Transverse colon (tissue), 4 donors: ENCODE measurements at places on chromosomes 6 and 20. TPM values are rescaled to one million over a fixed set of nuclear protein-coding genes. Genes with fewer than 3 reads are reported as not detected.
A peak's percentile ranks its signal among the peaks of the same experiment; 100 is the strongest.

DNA sequence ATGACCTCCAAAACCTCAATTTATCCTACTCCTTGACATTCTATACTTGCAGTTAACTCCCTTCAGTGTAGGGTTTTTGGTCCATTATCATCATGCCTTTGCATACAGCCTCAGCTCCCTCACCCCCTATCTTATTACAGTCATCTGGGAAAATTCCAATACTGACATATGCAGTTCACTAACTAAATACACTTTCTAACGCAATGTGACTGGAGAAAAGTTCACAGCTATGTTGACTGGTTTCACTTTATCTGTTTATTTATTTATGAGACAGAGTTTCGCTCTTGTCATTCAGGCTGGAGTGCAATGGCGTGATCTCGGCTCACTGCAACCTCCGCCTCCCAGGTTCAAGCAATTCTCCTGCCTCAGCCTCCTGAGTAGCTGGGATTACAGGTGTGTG lies 64.9 kb downstream of the CRYBG1 start:
- no peak overlapping the region for H3K4me3 ChIP-seq
- no peaks in the 10 kb centered on the region for H3K4me1 ChIP-seq
- no peak overlapping the region for H3K27ac ChIP-seq
- DNase-seq = no peak

DNA sequence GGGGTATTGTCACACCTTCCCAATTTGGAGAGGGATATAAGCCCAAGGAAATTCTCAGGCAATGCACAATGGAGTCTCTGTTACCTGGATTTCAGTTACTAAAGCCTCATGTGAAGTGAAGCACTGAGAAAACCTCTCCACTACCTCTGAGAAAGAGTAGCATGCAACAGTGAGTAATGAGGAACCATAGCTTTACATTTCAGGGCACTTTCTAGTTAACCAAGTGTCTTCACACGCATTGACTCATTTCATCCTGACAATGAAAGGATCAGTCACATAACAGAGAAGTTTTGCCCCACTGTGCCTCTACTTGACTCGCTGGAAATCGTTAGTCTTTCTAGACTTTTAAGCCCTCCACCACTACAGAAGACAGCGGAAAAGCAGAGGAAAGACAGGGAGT lies 86.2 kb upstream of the ARID1B start:
- peaks cover 12% of the 10 kb centered on the region for H3K4me1 ChIP-seq
- H3K36me3 ChIP-seq = no peaks in the 10 kb centered on the region
- no peak overlapping the region for H3K27ac ChIP-seq
- no peak overlapping the region for H3K4me3 ChIP-seq
- H3K27me3 ChIP-seq = no peaks in the 10 kb centered on the region
- no peak for DNase-seq

DNA sequence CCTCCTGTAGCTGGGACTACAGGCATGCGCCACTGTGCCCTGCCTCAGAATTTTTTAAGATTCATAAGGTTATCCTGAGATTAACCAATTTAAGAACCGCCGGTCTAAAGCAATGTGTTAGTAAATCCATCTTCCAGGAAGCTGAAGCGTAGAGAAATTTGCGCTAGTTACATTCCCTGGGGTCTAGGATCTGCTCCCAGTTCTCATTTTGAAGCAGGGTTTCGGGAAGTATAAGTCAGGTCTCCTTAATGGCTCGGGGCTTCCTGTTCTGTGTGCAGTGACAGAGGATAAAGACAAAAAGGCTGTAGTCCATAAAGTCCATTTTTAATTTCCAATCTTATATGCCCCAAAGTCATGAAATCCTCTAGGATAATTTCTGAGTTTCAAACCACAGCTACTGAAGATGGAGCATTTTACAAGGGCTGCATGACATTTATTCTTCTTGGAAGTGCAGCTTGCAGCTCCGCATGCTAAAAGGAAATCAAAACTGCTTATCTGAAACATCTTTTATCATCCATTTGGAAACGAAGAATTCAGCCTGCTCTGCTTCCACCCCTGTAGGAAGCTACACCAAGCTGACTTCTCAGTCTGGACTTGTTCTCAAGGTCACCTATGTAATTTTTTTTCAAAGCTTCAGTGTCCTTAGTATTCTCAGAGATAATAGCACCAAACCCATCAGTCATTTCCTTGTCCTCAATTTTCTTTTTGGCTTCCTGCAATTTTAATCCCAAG lies 326.1 kb downstream of the PRL start:
- no peaks in the 10 kb centered on the region for H3K4me1 ChIP-seq
- no peak for DNase-seq
- H3K27me3 ChIP-seq = no peaks in the 10 kb centered on the region
- H3K27ac ChIP-seq = no peak overlapping the region

- H3K4me1 ChIP-seq = peaks cover 4% of the 10 kb centered on the region
- DNase-seq = no peak
- H3K36me3 ChIP-seq = no peaks in the 10 kb centered on the region
- no peaks in the 10 kb centered on the region for H3K27me3 ChIP-seq
- no peak overlapping the region for H3K27ac ChIP-seq
Observed at GRCh38 chr6:154429711-154430110, 73.1 kb upstream of the IPCEF1 start.

- no peak overlapping the region for H3K4me3 ChIP-seq
- no peaks in the 10 kb centered on the region for H3K4me1 ChIP-seq
- no peak for DNase-seq
- no peaks in the 10 kb centered on the region for H3K27me3 ChIP-seq
Observed at GRCh38 chr6:8888468-8888867, 453.1 kb upstream of the SLC35B3 start.

DNA sequence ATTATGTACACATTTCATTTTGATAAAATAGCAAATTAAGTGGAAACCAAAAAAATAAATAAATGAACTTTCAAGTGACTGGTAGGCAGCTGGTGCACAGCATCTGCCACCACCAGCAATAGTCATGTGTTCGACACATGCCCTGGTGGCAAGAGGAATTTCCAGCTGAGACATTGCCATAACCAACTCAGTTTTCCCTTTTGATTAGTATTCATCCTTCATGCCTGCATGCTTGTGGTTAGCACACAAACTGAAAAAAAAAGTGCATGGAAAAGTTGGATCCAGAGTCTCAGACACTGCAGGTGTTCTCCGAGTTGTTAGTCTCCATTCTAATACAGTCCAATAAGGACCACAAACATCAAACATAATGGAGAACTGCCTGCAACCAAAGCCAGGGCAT lies 156.0 kb upstream of the SOX4 start:
- DNase-seq = no peak
- no peaks in the 10 kb centered on the region for H3K4me1 ChIP-seq
- H3K27me3 ChIP-seq = no peaks in the 10 kb centered on the region

- H3K27ac ChIP-seq = no peak overlapping the region
- no peaks in the 10 kb centered on the region for H3K36me3 ChIP-seq
- no peak for DNase-seq
- no peak overlapping the region for H3K4me3 ChIP-seq
- H3K27me3 ChIP-seq = peaks cover 67% of the 10 kb centered on the region
Observed at GRCh38 chr20:21411725-21412124, 14.4 kb upstream of the NKX2-4 start.

DNA sequence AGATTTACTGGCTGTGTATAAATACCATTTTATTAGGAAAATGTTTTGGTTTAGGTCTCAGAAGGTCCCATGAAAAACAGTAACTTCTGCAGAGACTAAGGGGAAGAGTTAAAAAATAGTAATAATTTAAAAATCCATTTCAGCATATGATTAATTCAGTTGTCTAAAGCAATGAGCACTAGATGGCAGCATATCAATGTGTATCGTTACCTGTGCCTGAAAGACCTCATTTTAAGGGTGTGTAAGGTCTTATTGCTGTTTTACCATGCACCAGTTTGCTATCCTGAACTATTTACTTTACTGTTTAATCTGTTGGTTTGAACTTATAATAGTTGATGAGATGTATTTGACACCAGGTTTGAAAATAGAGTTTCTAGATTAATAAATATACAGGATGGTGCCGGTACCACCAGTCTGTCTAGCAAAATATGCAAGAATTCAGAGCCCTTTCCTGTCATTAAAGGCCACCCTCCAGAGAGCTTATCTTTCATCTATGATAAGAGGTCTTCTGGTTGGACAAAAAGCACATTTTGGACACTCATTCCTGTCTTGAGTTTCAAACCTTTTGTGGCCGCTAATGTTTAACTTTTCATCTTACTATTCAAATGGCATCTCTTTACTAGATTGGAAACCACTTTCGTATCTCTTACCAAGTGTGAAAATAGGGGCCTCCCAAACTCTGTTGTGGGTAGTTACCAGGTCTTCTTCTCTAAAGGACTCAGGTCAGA lies 8.9 kb upstream of the AHI1 start:
- peaks cover 14% of the 10 kb centered on the region for H3K4me1 ChIP-seq
- H3K4me3 ChIP-seq = no peak overlapping the region
- H3K27me3 ChIP-seq = no peaks in the 10 kb centered on the region
- H3K36me3 ChIP-seq = no peaks in the 10 kb centered on the region
- H3K27ac ChIP-seq = peak overlapping the region; percentile 73

- H3K4me1 ChIP-seq = peaks cover 16% of the 10 kb centered on the region
- H3K27me3 ChIP-seq = no peaks in the 10 kb centered on the region
- H3K4me3 ChIP-seq = no peak overlapping the region
- no peaks in the 10 kb centered on the region for H3K36me3 ChIP-seq
Observed at GRCh38 chr6:148348778-148349177, 6.1 kb downstream of the SASH1 start.

- no peak overlapping the region for H3K27ac ChIP-seq
- H3K36me3 ChIP-seq = no peaks in the 10 kb centered on the region
- H3K4me3 ChIP-seq = no peak overlapping the region
- H3K4me1 ChIP-seq = no peaks in the 10 kb centered on the region
- H3K27me3 ChIP-seq = no peaks in the 10 kb centered on the region
Observed at GRCh38 chr6:169083508-169083874, 170.2 kb downstream of the THBS2 start.

- no peaks in the 10 kb centered on the region for H3K27me3 ChIP-seq
- H3K4me3 ChIP-seq = no peak overlapping the region
- no peak for DNase-seq
Observed at GRCh38 chr6:13787137-13787536, 27.2 kb downstream of the MCUR1 start.

DNA sequence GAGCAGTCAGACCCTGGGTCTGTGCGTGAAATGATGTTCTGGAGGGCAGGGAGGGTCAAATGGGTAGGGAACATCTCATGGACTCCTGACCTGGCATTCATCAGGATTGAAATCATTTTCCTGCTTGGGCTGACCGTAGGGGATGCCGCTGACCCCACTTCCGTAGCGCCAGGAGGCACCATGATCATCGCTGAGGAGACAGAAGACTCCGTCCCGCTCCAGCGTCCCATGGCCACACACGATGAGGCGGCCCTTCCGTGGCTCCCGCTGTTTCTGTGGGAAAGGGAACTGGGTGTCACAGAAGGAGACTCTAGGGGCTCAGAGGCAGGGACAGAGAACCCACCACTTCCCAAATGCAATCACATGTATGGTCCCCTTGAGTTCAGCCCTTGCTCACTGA lies 2.3 kb downstream of the NEU1 start:
- H3K4me1 ChIP-seq = peaks cover 13% of the 10 kb centered on the region
- no peaks in the 10 kb centered on the region for H3K36me3 ChIP-seq
- H3K27me3 ChIP-seq = no peaks in the 10 kb centered on the region
- H3K27ac ChIP-seq = no peak overlapping the region
- no peak for DNase-seq

GRCh38 chr6:2396846-2397630 lies 151.6 kb upstream of the GMDS start:
- no peak overlapping the region for H3K27ac ChIP-seq
- H3K4me1 ChIP-seq = no peaks in the 10 kb centered on the region
- H3K4me3 ChIP-seq = no peak overlapping the region
- DNase-seq = no peak
- no peaks in the 10 kb centered on the region for H3K36me3 ChIP-seq
- H3K27me3 ChIP-seq = no peaks in the 10 kb centered on the region

GRCh38 chr6:29626948-29627754 lies 5.8 kb downstream of the GABBR1 start:
- peak overlapping the region; percentile 42 for H3K4me3 ChIP-seq
- H3K4me1 ChIP-seq = peaks cover 5% of the 10 kb centered on the region
- H3K27me3 ChIP-seq = peaks cover 33% of the 10 kb centered on the region
- H3K27ac ChIP-seq = peak overlapping the region; percentile 86
- no peak for DNase-seq
- no peaks in the 10 kb centered on the region for H3K36me3 ChIP-seq

- no peak overlapping the region for H3K27ac ChIP-seq
- H3K27me3 ChIP-seq = no peaks in the 10 kb centered on the region
- H3K36me3 ChIP-seq = no peaks in the 10 kb centered on the region
- DNase-seq = no peak
Observed at GRCh38 chr20:13340088-13340487, 119.0 kb downstream of the ISM1 start.

GRCh38 chr6:16511723-16512489 lies 249.4 kb downstream of the ATXN1 start:
- H3K4me3 ChIP-seq = no peak overlapping the region
- H3K36me3 ChIP-seq = no peaks in the 10 kb centered on the region
- no peaks in the 10 kb centered on the region for H3K27me3 ChIP-seq
- peak; percentile 58 for DNase-seq

GRCh38 chr6:142773859-142774648 lies 170.9 kb downstream of the HIVEP2 start:
- no peaks in the 10 kb centered on the region for H3K27me3 ChIP-seq
- H3K36me3 ChIP-seq = no peaks in the 10 kb centered on the region
- peak overlapping the region; percentile 58 for H3K27ac ChIP-seq
- no peaks in the 10 kb centered on the region for H3K4me1 ChIP-seq

DNA sequence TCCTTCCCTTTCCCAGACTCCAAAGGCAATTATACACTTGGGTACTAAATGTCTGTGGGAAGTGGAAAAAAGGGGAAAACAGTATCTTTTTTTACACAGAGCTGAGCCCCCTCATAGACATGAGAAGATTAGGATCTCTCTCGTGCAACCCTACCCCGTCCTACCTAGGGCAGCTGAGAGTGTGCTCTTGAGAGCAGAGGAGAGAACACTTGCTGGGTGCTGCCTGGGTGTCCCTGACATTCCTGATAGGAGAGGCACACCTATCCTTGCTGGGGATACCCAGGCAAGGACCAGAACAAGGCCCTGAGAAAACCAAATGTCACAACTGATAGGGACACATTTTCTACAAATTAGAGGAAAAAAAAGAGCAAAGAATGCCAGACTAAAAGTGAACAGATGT lies 81.2 kb downstream of the PREP start:
- no peaks in the 10 kb centered on the region for H3K27me3 ChIP-seq
- H3K4me3 ChIP-seq = no peak overlapping the region
- no peaks in the 10 kb centered on the region for H3K36me3 ChIP-seq
- no peaks in the 10 kb centered on the region for H3K4me1 ChIP-seq
- H3K27ac ChIP-seq = no peak overlapping the region

The ABRACL gene
- total RNA-seq = 26.2 TPM

The HLA-DQA1 gene
- 4.5 TPM for total RNA-seq

The KCNK5 gene
- 70.3 TPM for total RNA-seq

The PTCHD4 gene
- 0.27 TPM for total RNA-seq

The ZSCAN26 gene
- total RNA-seq = 19.4 TPM

The ZNF334 gene
- total RNA-seq = 3.0 TPM

The JPH2 gene
- total RNA-seq = 9.8 TPM

The SIRPD gene
- total RNA-seq = not detected
